NB4 (cell line): ENCODE measurements at places on chromosomes 5 and 9.

- peak; percentile 10 for DNase-seq
Observed at GRCh38 chr9:126788634-126789349, 16.0 kb upstream of the ZBTB43 start.

GRCh38 chr5:97193355-97193688, 10.3 kb upstream of the RIOK2 start:
- DNase-seq = no peak

- DNase-seq = no peak
Observed at GRCh38 chr9:120191141-120191540, 388.8 kb downstream of the CDK5RAP2 start.

GRCh38 chr5:25414742-25415141, 770.0 kb upstream of the CDH10 start:
- DNase-seq = no peak

- no peak for DNase-seq
Observed at GRCh38 chr5:154296525-154297159, 106.1 kb downstream of the GALNT10 start.

DNA sequence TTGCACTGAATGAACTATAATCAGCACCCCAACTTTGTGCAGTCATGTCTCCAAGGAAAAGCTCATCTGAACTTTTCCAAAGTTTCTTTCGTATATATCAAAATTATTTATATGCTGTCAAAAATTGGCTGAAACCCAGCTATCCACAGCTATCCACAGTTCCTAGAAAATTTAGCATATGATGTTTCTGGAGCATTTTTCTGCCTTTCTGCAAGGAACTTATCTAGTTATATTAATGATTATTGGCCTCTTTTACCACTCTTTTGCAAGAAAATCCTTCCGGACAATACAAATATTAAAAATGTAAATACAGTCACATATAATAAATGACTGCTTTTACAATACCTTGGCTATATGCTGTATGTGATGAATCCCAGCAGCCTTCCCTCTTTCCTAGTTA, 270.2 kb downstream of the TMEM167A start:
- DNase-seq = no peak

DNA sequence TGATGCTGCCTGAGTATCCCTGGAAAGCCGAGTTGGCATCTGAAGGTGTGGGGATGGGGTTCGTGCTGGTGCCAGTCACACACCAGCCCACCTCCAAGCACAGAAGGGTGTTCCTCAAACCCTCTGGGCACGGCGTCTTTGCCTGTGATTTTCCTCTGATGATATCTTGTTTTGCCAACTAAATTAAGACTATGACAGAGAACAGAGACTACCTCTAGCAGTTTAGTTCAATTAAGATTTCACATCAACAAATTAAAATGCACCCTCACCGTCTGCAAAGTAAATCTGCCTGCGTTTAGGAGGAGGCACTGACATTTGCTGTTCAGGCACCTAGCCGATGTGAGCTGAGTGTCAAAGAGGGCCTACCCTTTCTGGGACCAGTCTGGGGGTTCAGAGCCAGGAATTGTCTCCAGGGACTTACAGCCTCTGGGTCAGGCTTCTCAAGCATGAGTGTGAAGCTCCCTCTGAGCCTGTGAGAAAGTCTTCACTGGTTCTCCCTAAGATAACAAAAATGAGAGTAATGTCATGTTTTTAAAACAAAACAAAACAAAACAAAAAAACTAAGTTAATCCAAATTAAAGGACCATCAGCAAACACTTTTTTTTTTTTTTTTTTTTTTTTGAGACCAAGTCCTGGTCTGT, 55.4 kb upstream of the CTNNA1 start:
- DNase-seq = no peak

GRCh38 chr5:38825494-38825893, 20.3 kb upstream of the OSMR start:
- DNase-seq = no peak

DNA sequence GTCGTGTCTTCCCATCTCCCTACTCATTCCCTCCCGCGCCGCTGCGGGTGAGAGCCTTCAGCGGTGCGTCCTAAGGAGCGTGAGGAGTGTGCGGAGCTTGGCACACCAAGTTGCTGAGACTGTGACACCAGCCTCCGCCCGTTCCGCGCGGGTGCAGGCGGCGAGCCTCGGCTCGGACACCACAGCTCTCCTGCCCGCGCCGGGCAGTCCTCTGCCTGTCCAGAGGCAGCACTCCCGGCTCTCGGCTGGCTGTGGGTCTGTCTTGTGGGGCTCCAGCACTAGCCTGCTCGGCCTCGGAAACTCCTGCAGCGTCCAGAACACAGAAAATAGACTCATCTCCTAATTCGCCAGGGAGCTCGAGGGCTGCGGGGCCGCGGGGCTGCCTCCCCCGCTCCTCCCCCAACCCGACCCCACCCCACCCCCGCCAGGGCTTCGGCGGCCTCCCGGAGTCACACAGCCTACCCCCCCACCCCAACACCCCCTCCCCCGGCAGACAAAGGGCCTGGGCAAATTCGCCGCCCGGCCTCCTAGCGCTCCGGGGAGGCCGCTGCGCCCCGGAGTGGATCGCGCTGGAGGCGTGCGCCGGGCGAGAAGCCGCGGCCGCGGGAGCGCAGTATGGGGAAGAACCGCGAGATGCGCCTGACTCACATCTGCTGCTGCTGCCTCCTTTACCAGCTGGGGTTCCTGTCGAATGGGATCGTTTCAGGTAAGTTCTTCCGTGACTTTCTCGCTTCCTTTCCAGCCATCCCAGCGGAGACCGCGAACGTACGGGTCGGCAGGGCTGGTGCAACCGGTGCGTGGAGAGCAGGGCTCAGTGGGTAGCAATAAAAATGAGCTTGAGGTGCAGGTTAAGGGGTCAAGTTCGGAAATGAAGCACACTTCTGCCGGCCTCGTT, at the start of gene ADAMTS19:
Gene ADAMTS19 (plus strand): TSS at position 522 of the 895 bp plus-strand sequence. CDS start 94 bp downstream, at position 616.
- no peak for DNase-seq

DNA sequence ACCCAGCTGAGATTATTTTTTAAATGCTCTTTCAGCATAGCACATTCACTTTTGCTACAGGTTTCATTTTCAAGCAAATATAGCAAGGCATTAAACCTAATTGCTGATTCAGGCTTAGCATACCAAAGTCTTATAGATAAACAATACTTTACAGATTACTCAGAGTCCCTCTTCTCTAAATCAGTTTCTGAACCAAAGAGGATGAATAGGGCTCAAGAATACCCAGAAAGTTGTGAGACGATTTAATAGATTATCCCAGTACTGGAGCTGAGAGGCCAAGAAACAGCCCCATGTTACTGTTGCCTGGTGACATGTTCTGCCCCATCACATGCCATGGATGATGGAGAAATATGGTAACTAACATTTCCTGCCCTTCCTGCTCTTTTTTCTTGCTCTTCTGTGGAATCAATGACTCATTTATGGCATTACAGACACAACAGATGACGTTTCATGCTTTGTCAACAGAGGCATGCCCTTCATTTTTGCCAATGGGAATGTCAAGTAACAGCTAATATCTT, 18.1 kb upstream of the SSBP2 start:
- DNase-seq = no peak

GRCh38 chr9:133986061-133986460, 6.1 kb downstream of the VAV2 start:
- no peak for DNase-seq

GRCh38 chr5:72075461-72075860, 31.8 kb upstream of the MAP1B start:
- DNase-seq = no peak
